ENCODE measurements at places on chromosomes 2 and 18.

DNA sequence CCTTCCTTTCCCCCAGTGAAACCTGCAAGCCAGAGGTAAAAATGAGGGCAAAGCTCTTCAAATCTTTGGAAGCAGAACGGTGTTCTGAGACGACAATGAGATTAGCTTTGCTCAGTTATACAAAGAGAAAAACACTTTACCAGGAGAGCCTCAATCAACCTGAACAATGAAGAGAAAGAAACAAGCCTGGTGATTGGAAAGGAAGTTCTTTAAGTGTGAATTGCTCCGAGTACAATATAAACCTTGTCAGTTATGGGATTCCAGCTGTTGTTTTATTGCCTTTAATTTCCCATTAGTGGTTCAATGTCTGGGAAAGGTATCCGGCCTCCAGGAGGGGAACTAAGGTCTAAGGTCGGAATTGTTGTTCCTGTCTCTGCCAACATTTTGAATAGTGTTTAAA is 901.6 kb downstream of the EPHA4 start:
- no peak for DNase-seq

DNA sequence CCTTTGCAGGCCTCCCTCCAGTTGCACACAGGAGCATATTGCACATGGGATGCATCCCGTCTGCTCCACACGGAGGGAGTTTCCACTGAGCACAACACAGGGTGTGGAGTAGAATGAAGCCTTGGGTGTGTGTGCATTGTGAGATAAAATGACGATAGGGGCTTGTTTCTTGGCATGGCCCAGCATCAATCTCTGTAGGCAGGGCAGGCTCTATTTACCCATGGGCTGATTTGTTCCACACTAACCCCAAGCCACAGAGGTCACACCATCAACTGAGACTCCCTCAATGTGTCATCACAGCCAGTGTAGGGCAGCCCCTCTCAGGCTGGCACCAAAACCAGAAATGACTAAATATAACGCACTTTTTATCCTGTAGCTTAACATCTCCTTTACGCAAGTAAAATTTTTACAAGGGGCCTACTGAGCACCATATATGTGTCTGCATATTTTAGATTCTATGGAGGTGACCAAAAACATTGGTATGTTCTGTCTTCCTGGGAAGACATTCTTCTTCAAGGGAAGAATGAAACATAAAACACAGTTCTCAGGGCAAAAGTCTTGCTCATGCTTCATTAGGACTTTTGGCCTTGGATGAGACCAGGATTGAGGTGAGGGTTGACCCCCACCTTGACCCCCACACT is 2.7 kb upstream of the GKN1 start:
- DNase-seq, result no peak

- DNase-seq, result no peak
These were observed 99.3 kb upstream of the FN1 start for GRCh38 chr2:215535125-215535668.

GRCh38 chr2:106095478-106096298 is 98.4 kb downstream of the UXS1 start:
- no peak for DNase-seq

- no peak for DNase-seq
These were observed 80.3 kb downstream of the SLC4A3 start for GRCh38 chr2:219707496-219708285.

GRCh38 chr2:134136731-134137130 is 117.1 kb upstream of the MGAT5 start:
- DNase-seq, result peak; percentile 13

- DNase-seq, result no peak
These were observed 32.6 kb upstream of the PPP3R1 start for GRCh38 chr2:68284896-68285295.

- DNase-seq, result no peak
These were observed 274.0 kb upstream of the FAM98A start for GRCh38 chr2:33873076-33873605.

DNA sequence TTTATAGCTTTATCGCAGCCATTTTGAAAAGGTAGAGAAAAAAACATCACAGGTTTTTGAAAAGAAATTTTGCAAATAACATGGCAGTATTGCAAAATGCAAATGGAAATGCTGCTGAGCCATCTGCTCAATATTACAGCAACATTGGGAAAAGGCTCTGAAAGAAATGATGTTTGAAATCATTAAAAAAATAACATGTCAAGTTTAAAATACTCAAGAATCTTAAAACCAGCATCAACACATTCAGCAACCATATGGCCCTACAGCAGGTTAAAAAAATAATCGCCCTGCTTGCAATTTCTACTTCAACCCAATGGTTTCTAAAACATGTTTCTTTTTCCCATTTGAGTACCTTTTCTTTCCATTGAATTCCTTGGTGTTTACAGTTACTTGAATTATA is 289.4 kb downstream of the AFF3 start:
- DNase-seq, result no peak
